ENCODE measurements at places on chromosomes 3 and 15.

DNA sequence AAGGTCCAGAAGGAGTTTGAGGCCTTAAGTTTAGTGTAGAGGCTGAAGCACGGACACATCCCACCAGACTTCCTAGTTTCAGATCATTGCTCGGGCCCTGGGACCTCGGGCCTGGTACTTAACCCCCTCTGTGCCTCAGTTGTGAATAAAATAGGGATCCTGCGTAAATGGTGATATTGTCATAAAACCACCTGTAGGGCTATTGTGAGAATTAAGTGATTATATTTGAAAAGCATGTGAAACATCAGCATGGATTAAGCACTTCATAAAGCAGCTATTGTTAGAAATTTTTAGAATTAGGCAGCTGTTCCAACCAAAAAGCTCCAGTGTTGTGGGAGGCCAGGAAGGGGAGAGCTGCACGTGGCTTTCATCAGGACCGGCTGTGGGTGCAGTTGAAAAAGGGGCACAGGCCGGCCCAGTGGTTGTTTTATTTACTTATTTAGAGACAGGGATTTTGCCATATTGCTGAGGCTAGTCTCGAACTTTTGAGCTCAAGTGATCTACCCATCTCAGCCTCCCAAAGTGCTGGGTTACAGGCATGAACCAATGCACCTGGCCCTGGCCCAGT, 4.4 kb downstream of the RCCD1 start:
- no peak for DNase-seq
- H3K4me1 ChIP-seq: peaks cover 15% of the 10 kb centered on the region
- H3K27me3 ChIP-seq: no peaks in the 10 kb centered on the region

- peaks cover 10% of the 10 kb centered on the region for H3K4me1 ChIP-seq
- peak overlapping the region; percentile 27 for H3K4me3 ChIP-seq
- H3K27me3 ChIP-seq: no peaks in the 10 kb centered on the region
- H3K36me3 ChIP-seq: no peaks in the 10 kb centered on the region
Observed at GRCh38 chr3:110384601-110385000, 687.0 kb upstream of the NECTIN3 start.

- H3K36me3 ChIP-seq: peaks cover 6% of the 10 kb centered on the region
- H3K27ac ChIP-seq: peak overlapping the region; percentile 5
- DNase-seq: peak; percentile 49
- no peak overlapping the region for H3K4me3 ChIP-seq
Observed at GRCh38 chr3:128784232-128784631, 58.2 kb downstream of the RAB7A start.

DNA sequence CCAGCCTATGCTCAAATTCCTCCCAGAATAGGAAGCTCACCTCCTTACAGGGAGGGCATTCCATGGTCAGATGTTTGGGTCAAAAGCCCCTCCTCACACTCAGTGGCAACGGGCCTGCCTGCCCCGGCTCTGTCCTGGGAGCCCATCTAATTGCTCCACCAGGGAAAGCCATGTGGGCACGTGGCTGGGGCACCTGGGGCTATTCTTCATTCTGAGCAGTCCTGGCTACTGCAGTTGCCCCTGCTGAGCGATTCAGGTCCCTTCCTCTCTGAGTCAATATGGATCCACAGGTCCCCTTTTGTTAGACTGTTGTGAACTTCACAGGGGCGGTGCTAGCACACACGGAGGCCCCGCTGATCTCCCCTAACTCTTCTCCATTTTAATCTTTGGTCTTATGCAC, 39.4 kb downstream of the TPRA1 start:
- peaks cover 8% of the 10 kb centered on the region for H3K36me3 ChIP-seq
- no peak overlapping the region for H3K4me3 ChIP-seq
- no peak for DNase-seq
- H3K27me3 ChIP-seq: no peaks in the 10 kb centered on the region

- no peaks in the 10 kb centered on the region for H3K36me3 ChIP-seq
- peaks cover 94% of the 10 kb centered on the region for H3K27me3 ChIP-seq
- peaks cover 11% of the 10 kb centered on the region for H3K4me1 ChIP-seq
- H3K27ac ChIP-seq: no peak overlapping the region
- H3K4me3 ChIP-seq: no peak overlapping the region
Observed at GRCh38 chr15:37873336-37873735, 61.1 kb upstream of the TMCO5A start.

GRCh38 chr3:45612918-45613602, 18.5 kb downstream of the LIMD1 start:
- peaks cover 23% of the 10 kb centered on the region for H3K4me1 ChIP-seq
- H3K27me3 ChIP-seq: no peaks in the 10 kb centered on the region
- H3K27ac ChIP-seq: peak overlapping the region; percentile 50

DNA sequence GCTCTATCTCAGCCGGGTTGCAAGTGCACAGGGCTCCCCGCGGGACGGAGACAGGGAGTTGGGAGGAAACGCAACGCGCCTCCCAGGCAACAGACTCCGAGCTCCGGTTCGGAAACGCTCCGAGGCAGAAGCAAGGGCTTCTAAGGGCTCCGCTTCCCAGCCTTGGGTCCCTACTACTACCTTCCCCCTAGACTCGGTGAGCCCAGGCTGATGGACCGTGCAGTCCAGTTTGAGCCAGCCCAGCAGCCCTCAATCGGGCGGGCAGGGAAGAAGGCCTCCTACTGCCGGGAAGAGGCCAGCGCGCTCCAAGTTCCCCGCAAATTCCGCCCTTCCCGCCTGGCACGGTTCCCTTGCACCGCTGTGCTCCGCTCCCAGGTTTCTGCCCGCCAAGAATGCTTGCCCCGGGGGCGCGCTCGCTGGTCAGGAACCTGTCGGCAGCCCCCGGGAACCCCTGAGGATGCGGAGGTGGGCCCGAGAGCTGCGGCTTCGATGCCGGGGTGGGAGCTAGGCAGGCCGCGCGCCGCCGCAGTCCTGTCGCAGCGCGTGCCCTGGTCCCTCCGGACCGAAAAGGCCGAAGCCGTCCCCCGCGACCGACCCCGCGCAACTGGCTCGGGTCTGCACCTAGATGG, 728 bp downstream of the TRANK1 start:
- DNase-seq: no peak
- no peaks in the 10 kb centered on the region for H3K36me3 ChIP-seq
- H3K4me1 ChIP-seq: no peaks in the 10 kb centered on the region
- no peak overlapping the region for H3K27ac ChIP-seq

All from MCF 10A (cell line).